Heart right ventricle (tissue), 16 donors: ENCODE measurements at places on chromosomes 3 and 15.
A peak's percentile ranks its signal among the peaks of the same experiment; 100 is the strongest.

DNA sequence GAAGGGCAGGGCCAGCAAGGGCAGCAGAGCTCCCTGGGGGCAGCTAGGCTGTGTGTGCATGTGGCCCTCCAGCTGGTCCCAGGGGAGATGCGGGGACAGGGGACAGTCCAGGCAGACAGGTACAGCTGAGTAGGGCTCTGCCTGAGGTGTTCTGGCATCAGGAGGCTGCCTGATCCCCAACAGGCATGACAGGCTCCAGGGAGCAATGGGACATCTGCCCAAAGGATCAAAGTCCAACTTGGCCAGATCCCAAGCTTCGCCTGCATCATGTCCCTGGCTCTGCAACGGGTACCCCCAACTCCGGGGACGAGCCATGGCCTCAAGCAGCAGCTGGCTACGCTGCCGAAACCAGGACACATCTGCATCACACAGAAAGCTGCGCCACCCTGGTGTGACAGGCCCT, 21.8 kb downstream of the ATRIP start:
- H3K27ac ChIP-seq, result no peak overlapping the region
- H3K27me3 ChIP-seq, result no peaks in the 10 kb centered on the region
- peak overlapping the region; percentile 59 for H3K4me3 ChIP-seq
- DNase-seq, result no peak
- H3K4me1 ChIP-seq, result peaks cover 26% of the 10 kb centered on the region
- H3K36me3 ChIP-seq, result peaks cover 63% of the 10 kb centered on the region

DNA sequence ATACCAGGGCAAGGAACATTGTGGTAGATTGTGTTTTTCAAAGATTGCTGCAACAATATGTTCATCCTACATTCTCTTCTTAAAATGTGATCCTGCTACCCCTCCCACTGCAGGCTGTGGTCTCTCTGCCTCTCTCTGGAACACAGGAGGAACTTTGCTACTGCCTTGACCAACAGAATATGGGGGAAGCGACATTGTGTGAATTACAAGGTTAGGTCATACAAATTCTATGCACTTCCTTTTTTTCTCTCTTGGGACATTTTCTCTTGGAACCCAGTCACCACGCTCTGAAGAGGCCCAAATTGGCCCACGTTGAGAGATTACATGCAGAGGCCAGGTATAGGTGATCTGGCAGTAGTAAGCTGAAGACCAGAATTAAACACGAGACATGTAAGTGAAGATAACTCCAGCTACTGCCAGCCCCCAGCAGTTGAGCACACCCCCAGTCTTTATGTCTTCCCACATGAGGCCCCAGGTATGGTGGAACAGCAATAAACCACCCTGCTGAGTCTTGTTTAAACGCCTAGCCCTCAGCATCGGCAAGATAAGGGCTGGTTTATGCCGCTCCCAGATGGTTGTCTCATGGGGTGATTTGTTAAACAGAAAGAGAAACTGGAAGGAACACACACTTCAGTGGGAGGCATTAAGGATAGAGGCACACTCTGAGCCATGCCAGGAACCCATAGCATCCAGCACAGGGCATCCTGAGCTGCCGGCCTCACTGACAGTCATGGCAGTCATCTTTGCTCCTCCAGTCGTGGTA, 59.9 kb downstream of the FAM43A start:
- no peak overlapping the region for H3K27ac ChIP-seq
- H3K36me3 ChIP-seq, result no peaks in the 10 kb centered on the region
- H3K27me3 ChIP-seq, result no peaks in the 10 kb centered on the region
- H3K4me1 ChIP-seq, result peaks cover 19% of the 10 kb centered on the region

DNA sequence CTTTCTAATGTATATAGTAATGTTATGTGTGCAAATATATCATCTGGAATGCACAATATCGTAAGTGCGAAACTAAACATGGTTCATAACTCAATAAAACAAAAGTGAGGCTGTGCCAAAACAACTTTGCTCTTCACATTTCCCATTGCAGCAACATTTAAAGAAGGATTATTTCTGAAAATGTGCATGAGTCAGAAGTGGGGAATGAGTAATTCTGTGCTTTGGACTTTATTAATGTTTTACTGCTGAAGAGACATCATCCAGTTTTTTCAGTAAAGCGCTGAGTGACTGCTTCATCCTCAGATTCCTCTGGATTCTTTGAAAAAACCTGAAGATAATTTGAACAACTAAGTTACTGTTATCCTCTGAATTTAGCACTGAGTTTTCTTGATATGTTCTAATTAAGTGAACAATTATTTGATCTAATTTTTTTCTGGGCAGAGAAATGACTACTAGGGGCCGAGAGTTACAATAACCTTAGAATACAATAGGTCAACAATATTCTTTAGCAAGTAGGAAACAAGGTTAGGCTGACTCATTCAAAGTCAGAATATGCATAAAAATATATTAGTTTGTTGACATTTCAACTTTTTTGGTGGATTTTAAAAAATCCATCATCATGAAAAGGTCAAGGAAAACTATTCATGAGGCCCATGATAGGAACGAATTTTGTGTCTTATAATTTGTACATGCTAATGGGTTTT, 20.0 kb upstream of the PLCL2 start:
- no peak overlapping the region for H3K4me3 ChIP-seq
- no peak overlapping the region for H3K27ac ChIP-seq
- H3K27me3 ChIP-seq, result no peaks in the 10 kb centered on the region
- DNase-seq, result no peak
- no peaks in the 10 kb centered on the region for H3K4me1 ChIP-seq
- no peaks in the 10 kb centered on the region for H3K36me3 ChIP-seq

GRCh38 chr3:64650715-64651114, 37.1 kb downstream of the ADAMTS9 start:
- no peak for DNase-seq
- peak overlapping the region; percentile 74 for H3K27ac ChIP-seq
- peaks cover 38% of the 10 kb centered on the region for H3K4me1 ChIP-seq
- H3K4me3 ChIP-seq, result no peak overlapping the region
- no peaks in the 10 kb centered on the region for H3K27me3 ChIP-seq
- H3K36me3 ChIP-seq, result peaks cover 99% of the 10 kb centered on the region

DNA sequence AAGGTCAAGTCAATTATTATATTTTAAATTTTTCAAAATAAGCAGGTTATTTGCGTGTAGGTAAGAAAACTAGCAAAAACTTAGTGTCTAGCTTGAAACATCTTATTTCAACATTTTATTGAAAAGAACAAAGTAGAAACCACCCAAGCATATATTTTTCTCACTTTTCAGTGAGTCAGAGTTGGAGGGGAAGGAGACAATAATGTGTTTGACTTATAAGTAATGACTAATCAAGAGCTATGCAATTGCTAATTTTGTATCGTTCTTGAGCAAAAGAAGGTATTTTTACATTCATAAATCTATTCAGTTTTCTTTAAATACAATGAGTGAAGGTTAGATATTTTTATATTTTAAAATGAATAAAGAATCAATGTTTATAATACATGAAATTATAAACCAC, 54.4 kb upstream of the P2RY1 start:
- H3K36me3 ChIP-seq, result no peaks in the 10 kb centered on the region
- no peaks in the 10 kb centered on the region for H3K4me1 ChIP-seq
- no peak overlapping the region for H3K27ac ChIP-seq
- no peak overlapping the region for H3K4me3 ChIP-seq
- H3K27me3 ChIP-seq, result no peaks in the 10 kb centered on the region

DNA sequence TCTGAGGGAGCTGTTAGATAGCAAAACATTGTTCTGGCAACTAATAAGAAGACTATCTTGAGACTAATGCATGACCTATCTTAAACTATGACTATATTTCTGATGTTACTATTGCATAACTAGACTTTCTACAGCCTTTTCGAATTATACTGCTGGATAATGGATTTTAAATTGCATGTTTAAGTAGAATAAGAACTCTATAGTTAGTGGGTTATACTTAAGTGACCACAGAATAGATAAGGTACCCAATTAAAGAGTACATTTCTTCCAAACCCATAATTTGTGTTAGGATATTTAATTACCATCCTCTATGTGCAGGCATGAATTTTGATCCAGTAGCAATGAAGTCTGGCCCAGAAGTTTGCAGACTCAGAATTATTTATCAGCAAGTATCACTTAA, 44.6 kb upstream of the SPPL2A start:
- no peaks in the 10 kb centered on the region for H3K4me1 ChIP-seq
- no peaks in the 10 kb centered on the region for H3K36me3 ChIP-seq

GRCh38 chr15:34038871-34039789, at the start of gene AVEN:
Gene AVEN, minus strand, starts transcription at chr15:34039204. Its CDS starts 158 bp downstream, at chr15:34039046.
- DNase-seq, result peak; percentile 67
- H3K27me3 ChIP-seq, result no peaks in the 10 kb centered on the region
- no peaks in the 10 kb centered on the region for H3K36me3 ChIP-seq
- H3K27ac ChIP-seq, result peak within 1 kb of the TSS; percentile 90
- no peaks in the 10 kb centered on the region for H3K4me1 ChIP-seq

DNA sequence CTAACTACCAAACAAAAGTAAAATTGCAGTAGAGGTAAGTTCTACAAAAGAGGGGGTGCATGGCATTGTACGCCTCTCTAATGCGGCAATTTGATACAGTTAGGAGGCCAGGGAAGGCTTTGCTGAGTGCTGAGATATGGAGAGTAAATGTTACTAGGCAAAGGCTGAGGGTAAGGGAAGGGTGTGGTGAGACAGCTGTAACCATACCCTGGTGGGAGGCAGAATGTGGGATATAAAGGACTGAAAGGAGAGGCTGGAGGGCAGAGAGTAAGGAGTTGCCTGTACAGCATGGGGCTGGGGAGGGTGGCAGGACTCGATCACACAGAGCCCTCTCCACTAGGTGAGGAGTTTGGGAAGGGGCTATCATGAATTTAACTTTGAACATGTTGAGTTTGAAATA, 106.3 kb downstream of the PDCD6IP start:
- H3K27ac ChIP-seq, result no peak overlapping the region
- H3K4me1 ChIP-seq, result no peaks in the 10 kb centered on the region
- H3K36me3 ChIP-seq, result no peaks in the 10 kb centered on the region
- no peak for DNase-seq

- no peak for DNase-seq
- no peak overlapping the region for H3K27ac ChIP-seq
- peaks cover 64% of the 10 kb centered on the region for H3K4me1 ChIP-seq
- H3K36me3 ChIP-seq, result no peaks in the 10 kb centered on the region
These were observed 14.8 kb downstream of the SKIL start for GRCh38 chr3:170372190-170372879.

DNA sequence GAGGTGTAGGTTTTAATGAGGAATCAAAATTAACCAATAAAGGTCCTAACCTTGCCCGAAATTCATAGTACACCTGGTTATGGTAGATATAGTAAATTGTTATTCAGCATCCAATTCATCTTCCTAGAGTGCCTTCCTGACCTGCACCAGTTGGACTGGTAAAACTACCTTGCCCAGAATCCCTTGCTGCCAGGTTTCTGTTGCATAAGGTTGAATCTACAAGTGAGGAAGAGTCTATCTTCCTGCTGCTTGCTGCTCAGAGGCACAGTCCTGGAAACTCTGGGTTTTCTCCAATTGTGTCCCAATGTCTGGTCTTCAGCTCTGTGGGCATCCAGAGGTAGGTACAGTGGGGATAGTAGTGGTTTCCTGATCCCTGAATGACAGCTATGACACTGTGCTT, 17.3 kb downstream of the CCDC54 start:
- H3K36me3 ChIP-seq, result no peaks in the 10 kb centered on the region
- H3K27me3 ChIP-seq, result no peaks in the 10 kb centered on the region
- H3K4me3 ChIP-seq, result no peak overlapping the region

- no peak overlapping the region for H3K27ac ChIP-seq
- peaks cover 12% of the 10 kb centered on the region for H3K4me1 ChIP-seq
- peaks cover 19% of the 10 kb centered on the region for H3K36me3 ChIP-seq
- no peak overlapping the region for H3K4me3 ChIP-seq
- H3K27me3 ChIP-seq, result no peaks in the 10 kb centered on the region
These were observed 13.0 kb downstream of the MRPL46 start for GRCh38 chr15:88454236-88454635.

DNA sequence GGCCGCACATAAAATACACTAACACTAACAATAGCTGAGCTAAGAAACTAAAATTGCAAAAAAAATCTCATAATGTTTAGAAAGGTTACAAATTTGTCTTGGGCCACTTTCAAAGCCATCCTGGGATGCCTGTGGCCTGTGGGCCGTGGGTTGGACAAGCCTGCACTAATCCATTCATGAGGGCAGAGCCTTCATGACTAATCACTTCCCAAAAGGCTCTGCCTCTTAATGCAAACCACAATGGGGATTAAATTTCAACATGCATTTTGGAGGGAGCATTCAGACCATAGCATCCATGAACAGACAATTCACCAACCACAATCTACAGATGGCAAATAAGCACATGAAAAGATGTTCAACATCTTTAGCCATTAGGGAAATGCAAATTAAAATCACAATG, 128.2 kb downstream of the SUCLG2 start:
- no peaks in the 10 kb centered on the region for H3K4me1 ChIP-seq
- no peak for DNase-seq
- H3K36me3 ChIP-seq, result peaks cover 31% of the 10 kb centered on the region
- no peaks in the 10 kb centered on the region for H3K27me3 ChIP-seq

GRCh38 chr3:14318646-14319045, 83.8 kb upstream of the SLC6A6 start:
- H3K27me3 ChIP-seq, result peaks cover 4% of the 10 kb centered on the region
- peaks cover 11% of the 10 kb centered on the region for H3K4me1 ChIP-seq
- DNase-seq, result no peak
- H3K36me3 ChIP-seq, result no peaks in the 10 kb centered on the region
- H3K27ac ChIP-seq, result no peak overlapping the region
